Activated naive CD4-positive, alpha-beta T cell (primary cell): ENCODE measurements at places on chromosomes 7 and 10.

DNA sequence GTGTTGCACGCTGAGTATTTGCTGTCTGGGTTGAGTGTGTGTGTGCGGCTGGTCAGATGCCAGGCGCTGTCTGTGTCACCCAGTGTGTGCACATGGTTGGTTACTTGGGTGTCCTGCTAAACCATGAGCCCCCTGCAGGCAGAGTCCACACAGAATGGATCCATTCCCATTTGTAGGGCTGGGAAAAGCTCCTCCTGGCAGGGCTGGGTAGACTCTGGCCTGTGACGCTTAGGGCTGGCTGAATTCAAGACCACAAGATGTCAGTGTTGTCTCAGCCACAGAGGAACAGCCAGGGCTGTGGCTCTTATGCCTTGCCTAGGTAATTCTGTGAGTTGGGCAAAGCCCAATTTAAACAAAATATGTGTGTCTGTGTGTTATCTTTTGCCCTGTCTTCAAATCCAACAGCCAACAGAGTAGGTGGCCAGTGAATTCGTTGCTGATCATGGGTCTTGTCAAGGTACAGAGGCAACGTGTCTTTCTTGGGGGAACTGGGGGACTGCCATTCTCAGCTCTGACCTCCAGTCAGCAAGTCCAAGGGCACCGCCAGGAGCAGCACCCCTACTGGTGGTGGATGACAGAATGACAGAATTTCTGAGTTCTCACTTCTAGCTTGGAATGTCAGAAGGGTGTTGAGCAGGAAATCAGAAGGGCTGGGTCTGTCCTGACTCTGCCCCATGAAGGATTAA is 285.1 kb downstream of the CCSER2 start:
- DNase-seq = no peak

DNA sequence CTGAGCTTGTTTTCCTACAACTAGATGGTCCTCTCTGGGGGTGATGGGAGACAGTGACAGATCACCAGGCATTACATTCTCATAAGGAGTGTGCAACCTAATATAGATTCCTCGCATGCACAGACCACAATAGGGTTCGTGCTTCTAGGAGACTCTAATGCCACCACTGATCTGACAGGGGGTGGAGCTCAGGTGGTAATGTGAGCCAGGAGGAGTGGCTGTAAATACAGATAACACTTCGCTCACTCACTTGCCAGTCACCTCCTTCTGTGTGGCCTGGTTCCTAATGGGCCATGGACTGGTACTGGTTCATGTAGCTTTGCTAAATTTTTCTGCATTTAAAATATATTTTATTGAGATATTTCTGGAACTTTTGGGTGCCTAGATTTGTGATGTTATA is 202.3 kb upstream of the ZNF32 start:
- no peak for DNase-seq

DNA sequence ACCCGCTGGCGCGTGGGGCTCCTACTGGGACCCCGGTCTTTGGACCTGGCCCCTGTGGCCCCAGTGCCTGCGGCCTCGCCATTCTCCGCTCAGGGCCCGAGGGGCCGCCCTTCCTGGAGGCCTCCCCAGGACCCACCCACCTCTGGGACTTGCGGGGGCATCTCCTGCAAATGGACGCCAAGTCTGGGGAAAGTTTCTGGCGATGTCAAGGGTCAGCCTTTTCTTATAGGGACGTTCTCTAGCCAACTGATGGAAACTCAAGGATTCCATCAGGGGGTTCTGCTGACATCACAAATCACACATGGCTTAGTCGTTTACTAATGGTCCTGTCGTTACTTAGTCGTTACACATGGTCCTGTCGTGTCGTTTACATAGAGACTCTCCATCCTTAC is 57.7 kb upstream of the RHOBTB1 start:
- no peak for DNase-seq

DNA sequence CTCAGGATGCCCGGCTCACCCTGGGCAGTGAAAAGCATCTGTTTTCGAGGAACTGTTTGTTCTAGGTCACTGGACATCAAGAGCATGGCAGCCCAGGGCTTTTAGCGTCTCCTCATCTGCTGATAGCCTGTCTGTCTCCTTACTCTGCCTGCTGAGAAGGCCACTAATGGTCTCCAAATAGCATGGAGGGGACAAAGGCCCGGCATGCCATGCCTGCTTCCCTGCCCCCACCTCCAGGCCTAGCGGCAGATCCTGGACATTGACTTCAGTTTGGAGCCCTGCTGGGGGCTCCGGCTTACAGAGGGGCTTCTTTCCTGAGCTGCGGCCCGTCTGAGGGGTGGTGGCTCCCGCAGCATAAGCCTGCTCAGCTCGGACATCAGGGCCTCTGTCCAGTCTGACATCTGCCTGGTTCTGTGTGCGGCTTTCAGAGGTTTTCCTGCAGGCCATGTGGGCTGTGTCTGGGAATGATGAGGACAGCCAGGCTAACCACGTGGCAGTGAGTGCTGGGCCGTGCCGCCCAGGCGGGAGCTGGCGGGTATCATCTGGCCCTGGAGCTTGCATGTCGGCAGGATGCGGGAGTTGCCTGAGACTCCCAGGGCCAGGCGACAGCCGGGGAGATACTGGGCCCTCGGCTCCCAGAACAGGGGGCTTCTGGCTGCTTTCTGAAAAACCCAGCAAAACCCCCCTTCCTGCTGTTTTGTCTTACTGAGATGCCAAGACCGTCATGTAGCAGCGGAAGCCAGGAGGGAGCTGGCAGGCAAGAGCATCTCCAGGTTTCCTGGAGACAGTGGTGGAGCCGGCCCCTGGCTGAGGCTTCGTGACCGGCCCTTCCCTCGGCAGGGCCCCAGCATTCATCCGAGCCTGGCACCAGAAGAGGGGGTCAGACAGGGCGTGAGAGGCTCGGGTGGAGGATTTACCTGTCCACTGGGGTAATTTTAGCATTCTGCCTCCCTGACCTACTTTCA is 9.2 kb downstream of the PFKFB3 start:
- DNase-seq = no peak

DNA sequence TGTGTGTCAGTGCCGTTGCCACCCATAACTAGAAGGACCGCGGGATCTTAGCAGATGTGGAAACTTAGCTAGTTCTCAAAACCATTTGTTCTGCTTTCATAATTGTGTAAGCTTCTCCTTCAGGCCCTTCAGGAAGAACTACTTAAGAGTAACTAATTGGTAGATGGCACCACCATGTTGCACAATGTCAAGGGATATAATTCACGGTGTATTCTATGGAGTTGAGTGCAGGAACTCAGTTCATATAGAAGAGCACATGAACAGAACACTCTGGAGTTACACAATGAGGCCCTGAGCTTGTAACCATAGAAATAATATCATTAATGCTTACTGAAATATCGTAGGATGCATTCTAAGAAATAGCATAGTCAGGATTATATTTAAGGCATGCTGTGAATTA is 126.5 kb upstream of the GAD2 start:
- no peak for DNase-seq

DNA sequence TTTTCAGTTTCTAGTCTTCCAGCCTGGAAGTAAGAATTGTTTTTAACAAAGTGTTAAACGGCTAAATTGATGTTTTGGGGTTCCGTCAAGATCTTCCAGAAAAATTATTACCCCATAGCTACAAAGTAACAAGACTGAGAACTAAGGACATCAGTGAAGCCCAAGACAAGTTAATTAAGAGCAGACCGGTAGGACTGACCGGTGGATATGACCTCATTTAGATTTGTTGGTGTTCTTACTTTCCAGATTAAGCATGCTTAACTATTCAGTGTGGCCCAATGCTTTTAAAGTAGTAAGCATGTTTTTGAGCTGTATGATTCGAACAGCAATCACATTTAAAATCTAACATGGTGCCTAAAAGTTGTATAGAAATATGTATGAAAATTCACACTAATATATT is 73.1 kb upstream of the RPA3 start:
- DNase-seq = no peak

- no peak for DNase-seq
These were observed 1.5 kb downstream of the GIMAP8 start for GRCh38 chr7:150451833-150452461.
